ENCODE measurements at places on chromosomes 3 and 15.

- no peak for DNase-seq
These were observed 166.7 kb downstream of the SLCO3A1 start for GRCh38 chr15:92020207-92020606.

GRCh38 chr3:85760342-85760741 lies 801.6 kb downstream of the CADM2 start:
- no peak for DNase-seq

- DNase-seq = no peak
These were observed 11.7 kb downstream of the TRAIP start for GRCh38 chr3:49844464-49845183.

DNA sequence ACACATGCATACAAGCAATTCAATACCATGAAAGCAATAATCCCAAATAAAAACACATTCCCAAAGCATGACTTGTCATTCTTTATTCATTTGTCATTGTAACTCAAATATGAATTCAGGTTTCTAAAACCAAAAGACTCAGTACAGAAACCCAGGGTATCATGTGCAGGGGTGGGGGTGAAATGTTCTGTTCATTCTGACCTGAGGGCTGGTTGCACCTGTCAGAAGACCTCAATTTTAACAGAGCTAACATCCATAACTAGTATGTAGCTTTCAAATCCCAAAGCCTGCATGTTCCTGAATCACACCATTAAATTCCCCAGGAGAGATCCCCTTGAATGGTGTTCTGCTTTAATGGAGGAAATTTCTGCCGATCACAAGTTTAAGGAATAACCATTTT lies 738.7 kb downstream of the MCTP2 start:
- peak; percentile 12 for DNase-seq

DNA sequence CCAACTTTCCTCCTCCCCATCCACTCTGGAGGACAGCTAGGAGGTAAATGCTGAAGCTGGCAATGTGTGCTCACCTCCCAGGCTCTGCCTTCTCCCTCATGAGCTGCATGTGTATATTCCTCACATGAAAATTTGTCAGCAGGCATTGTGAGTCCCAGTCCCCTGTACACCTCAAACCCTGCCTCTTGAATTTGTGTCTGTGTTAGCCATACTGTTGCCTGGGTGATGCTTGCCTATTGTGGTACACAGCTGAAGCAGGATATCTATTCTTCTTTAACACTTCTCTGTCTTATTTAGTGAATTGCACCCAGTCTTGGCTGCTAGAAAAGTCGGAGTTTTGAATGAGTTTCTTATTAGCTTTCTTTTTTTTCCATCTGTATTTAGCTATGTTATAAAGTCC lies 586.0 kb upstream of the TGFBR2 start:
- DNase-seq = no peak

DNA sequence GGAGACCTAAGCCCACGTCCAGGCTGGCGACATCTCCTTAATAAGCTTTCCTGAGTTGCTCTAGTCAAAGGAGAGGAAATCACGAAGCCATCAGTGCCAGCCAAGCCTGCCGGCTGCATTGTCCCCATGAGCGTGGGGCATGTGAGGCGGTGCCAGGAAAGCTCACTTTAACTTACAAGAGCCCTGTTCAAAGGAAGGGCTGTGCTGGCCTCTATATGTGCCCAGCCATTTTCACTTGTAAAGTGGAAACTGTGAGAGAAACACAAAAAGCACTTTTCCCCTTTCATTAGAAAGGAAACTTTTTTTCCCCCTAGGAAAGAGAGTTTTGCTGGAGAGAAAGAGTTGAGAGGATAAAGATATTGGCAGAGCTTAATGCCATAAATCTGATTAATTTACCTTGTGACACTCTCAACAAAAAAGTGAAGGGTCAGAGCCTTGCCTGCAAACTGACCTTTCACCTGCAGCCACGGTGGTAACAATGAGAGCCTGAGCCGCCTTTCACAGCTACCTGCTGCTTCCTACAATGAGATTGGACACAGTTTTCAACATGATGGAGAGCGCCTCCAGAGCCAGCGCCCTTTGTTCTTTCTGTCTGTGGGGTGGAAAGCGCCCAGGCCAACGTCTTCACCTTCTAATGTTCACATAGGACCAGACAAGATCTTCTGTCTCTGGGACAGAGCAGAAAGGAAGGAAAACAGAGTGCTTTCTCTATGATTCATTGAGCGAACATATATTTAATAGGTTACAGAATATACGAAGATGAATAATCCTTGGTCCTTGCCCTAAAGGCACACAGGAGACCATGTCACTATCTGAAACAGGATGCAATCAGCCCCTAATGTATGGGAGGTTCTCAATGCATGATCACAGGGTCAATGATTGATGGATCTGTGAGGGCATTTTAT lies 233.1 kb upstream of the HES1 start:
- DNase-seq = no peak

DNA sequence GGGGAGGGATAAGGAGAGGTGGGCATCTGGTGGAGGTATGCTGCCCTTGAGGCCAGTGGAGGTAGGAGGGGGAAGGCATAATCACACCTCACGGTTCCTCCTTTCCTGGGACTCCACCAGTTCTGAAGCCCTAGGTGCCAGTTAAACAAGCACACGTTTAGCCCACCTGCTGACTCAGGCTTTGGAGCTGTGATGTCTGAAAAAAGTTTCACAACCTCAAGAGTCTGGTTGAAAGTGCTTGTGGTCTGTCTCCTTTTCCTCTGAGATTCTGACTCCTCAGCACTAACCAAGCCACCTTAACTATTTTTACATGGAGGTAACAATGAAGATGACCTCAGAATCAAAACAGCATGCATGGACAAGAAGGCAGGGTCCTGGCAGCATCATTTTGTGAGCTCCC lies 23.0 kb downstream of the HPS3 start:
- DNase-seq = peak; percentile 82

DNA sequence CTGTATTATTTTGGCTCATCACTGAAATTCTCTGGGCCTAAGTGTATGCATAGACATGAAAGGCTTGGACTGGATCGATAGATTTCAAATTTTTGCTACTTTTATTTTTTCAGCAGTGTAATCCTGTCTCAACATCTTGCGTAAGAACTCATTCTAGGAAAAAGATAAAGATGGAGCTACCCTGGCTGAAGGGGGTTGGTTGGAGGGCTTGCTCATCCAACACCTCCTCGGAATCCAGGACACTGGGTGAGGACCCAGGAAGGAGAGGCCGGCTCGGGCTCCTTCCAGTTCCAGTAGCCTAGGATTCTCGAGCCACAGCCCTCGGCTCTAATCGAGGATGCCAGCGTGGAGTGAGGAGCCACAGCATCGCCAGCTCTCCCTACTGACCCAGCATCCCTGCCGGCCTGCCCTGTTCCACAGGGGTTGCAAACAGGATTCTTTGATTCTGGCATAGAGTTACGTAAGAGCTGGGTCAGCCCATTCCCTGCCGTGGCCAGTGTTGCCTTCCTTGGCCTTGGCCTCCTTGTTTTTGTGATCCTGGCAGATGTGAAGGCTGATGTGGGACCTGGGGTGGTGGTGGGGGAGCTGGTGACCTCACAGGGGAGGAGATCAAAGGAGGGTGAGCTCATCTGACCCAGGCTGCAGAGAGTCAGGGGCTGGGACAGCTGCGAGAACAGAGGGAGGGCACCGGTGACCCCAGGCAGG lies 149.5 kb downstream of the ALDH1A2 start:
- DNase-seq = no peak

- DNase-seq = no peak
These were observed 238.2 kb upstream of the HES1 start for GRCh38 chr3:193897731-193898180.

DNA sequence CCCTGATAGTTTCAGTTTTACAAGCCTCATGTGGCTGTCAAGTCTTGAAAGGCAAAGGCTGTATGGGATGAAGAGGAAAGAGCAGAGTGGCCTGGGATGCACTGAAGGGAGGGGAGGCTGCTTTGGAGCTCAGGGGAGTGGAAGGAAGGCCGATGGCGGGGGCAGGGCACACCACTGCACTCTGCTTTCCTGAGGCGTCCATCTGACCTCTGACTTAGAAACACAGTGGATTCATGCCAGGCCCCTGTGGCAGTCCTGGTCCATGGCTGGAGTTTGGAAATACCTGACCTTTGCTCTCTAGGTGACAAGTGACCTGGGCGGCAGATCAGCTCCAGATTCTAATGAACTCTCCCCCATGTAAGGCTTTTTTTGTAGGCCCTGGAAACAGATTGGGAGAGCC lies 19.0 kb downstream of the FAH start:
- no peak for DNase-seq

DNA sequence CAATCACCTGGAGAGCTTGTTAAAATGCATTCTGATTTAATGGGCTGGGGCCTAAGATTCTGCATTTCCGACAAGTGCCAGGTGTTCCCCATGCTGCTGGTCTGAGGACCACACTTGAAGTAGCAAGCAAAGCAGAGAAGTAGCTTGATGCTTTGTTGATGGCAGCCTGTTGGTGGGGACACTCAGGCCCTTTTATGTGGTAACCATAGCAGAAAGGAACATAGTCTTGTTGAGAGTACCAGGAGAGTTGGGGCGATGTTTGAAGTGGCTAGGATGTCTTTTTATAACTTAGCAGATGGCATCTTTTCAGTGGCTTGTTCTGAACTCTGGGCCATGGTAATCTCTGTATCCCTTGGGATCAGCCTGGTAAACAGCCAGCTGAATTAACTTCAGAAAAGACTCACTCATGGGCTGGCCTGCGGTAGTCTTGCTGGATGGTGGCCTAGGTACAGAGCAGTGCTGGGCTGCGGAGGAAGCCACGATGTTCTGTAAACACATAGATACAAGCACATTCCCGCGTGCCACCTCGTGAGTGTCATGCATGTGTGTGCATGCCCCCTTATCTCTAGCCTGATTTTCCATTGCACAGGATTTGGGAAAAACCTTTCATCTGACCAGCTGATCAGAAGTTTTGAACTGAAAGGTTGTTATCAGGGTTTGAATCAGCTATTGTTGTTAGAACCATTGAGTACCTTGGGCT lies 292.4 kb upstream of the LRRFIP2 start:
- no peak for DNase-seq

Data from myocyte (in vitro differentiated cells).